ENCODE measurements at places on chromosomes 2 and 18. TPM values are rescaled to one million over a fixed set of nuclear protein-coding genes. Genes with fewer than 3 reads are reported as not detected.

NCKAP5 gene
- 3.4 TPM for total RNA-seq

DNA sequence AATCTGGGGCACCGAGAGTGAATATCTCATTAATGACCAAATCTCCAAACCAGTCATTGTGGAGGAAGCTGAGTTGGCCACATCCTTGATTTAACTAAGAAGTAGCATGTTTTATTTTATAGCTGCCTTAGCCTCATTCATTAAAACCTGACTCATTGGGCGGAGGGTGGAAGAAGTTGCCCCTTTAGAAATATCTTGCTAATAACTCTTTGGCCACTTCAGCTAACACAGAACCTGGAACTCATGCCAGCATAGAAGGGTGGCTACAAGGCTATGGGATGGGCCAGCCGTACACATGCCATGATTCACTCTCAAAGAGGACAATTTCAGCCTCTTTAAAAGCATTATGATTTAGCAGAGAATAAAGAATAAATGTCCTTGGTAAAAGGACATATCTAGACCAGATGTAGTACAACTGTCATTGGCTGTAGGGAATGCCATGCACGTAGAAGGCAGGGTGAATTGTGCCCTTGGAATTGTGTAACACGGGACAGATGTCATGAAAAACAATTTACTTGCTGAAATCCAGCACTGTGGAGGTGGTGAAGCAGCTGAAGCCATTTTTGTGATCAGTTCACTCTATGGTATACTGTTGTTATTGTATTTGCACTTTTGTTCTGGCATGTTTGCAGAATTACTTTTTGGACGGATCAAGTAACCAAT is 330.0 kb downstream of the PLCL1 start:
- DNase-seq, result no peak

SYT4 gene
- total RNA-seq, result not detected

MEP1B gene
- 0.17 TPM for total RNA-seq

NT5DC4 gene
- not detected for total RNA-seq

- DNase-seq, result no peak
Observed at GRCh38 chr2:229348128-229348527, 77.0 kb upstream of the PID1 start.

MRO gene
- total RNA-seq, result not detected

GRCh38 chr2:29765721-29766120 is 155.7 kb downstream of the ALK start:
- DNase-seq, result no peak

CNDP1 gene
- not detected for total RNA-seq

CRACDL gene
- not detected for total RNA-seq

PEX13 gene
- total RNA-seq, result 37.8 TPM

GRCh38 chr2:38933653-38934052 is 44.0 kb downstream of the ARHGEF33 start:
- no peak for DNase-seq

TMEM247 gene
- not detected for total RNA-seq

DNA sequence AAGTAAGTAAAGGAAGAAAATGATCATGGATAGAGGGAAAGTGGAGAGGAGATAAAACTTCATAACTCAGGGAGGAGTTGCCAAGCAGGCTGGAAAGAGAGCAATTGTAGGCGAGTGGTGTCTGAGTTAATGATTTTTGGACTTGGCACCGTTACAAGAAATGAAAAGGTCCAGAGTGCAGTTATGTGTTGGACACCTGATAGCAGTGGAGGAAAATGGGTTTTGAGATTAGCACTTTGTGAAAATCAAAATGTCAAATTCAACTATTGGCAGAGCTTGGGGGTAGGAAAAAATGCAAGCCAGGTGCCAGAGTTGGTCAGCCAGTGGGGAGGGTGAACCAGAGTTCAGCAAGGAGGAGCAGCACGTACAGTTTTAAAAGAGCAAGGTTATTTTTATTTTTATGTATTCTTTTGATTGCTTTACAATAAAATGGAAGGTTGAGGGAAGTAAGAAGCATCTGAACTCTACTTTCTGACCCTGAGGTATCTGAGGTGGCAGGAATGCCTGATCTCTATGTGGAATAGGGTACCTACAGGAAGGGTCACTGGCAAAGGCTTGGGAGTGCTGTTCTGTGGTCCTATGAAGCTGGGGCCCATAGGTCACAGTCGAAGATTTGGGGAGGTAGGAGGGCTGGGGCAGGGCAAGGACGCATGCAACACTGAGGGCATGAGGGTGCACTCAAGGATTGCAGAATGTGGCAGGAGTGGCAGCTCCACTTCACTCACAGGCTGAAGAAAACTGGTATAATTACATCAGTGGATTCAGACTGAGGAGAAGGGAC is 127.5 kb downstream of the CD8B2 start:
- no peak for DNase-seq

CREG2 gene
- total RNA-seq, result 5.2 TPM

DNA sequence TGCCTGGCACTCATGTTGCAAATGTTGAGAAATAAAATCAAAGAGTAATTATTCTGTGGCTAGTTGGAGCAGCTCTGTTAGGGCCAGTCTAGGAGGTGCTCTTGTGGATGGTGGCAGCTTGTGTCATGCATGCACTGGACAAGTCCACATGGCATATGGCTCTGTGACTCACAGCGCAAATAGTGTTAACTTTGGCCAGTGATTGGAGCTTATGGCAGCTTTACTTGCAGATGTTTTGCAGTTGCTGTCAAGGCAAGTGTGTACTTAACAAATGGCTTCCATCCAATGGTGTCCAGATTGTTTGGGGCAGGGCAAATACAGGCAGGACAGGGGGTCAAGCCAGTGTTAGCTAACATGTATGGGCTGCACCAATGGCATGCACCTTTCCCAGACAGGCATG is 26.1 kb upstream of the TMX3 start:
- DNase-seq, result no peak

SLC39A10 gene
- 31.9 TPM for total RNA-seq

COBLL1 gene
- 16.4 TPM for total RNA-seq

TMEM237 gene
- total RNA-seq, result 37.5 TPM

TLX2 gene
- total RNA-seq, result not detected

GRCh38 chr2:47007223-47007825 is 91.7 kb upstream of the MCFD2 start:
- no peak for DNase-seq

SP9 gene
- not detected for total RNA-seq

GRCh38 chr2:204730603-204731002 is 185.3 kb downstream of the PARD3B start:
- no peak for DNase-seq

GRCh38 chr2:10166676-10167292 is 44.2 kb downstream of the RRM2 start:
- no peak for DNase-seq

DTNA gene
- 0.34 TPM for total RNA-seq

DNA sequence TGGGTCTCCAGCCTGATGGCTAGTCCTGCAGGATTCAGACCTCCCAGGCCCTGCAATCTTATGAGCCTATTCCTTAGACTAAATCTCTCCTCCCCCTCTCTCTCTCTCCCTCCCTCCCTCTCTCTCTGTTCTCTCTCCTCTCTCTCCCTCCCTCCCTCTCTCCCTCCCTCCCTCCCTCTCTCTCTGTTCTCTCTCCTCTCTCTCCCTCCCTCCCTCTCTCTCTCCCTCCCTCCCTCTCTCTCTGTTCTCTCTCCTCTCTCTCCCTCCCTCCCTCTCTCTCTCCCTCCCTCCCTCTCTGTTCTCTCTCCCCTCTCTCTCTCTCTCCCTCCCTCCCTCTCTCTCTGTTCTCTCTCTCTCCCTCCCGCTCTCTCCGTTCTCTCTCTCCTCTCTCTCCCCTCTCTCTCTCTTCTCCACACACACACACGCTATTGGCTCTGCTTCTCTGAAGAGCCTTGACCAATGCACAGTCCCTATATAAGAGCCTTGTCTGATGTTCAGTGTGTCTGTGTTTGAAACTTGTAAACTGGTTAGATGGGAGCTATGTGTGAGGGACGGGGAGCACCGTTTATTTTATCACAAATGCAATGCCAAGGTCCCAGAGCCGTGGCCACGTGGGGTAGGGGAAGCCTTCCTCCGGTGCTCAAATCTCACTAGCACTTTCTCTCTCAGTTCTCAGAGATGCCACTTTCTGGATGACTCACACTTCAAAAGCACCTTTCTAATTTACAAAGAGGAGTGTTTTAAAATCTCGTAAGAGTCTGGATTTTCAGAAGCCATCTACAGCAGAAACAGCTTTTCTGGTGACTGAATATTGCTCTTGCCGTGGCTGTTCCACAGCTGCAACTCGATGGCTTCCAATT is 9.4 kb upstream of the PRLH start:
- DNase-seq, result no peak

DNA sequence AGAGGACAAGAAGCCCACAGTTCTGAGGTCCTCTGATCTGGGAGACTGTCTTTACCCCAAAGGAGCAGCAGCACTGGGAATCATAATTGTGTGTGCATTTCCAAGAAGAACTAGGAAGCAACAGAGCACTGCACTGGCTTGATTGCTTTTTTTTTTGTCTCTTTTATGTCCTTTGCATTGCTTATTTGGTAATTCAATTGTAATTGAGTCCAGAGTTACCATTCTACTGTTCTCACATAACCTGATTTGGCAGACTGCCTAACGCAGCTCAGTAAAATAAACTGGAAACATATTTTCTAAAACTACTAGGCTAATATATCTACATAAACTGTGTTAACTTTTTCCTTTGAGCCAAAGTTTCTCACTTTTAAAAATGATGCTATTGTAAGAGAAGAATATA is 190.3 kb upstream of the SLC8A1 start:
- no peak for DNase-seq

DNA sequence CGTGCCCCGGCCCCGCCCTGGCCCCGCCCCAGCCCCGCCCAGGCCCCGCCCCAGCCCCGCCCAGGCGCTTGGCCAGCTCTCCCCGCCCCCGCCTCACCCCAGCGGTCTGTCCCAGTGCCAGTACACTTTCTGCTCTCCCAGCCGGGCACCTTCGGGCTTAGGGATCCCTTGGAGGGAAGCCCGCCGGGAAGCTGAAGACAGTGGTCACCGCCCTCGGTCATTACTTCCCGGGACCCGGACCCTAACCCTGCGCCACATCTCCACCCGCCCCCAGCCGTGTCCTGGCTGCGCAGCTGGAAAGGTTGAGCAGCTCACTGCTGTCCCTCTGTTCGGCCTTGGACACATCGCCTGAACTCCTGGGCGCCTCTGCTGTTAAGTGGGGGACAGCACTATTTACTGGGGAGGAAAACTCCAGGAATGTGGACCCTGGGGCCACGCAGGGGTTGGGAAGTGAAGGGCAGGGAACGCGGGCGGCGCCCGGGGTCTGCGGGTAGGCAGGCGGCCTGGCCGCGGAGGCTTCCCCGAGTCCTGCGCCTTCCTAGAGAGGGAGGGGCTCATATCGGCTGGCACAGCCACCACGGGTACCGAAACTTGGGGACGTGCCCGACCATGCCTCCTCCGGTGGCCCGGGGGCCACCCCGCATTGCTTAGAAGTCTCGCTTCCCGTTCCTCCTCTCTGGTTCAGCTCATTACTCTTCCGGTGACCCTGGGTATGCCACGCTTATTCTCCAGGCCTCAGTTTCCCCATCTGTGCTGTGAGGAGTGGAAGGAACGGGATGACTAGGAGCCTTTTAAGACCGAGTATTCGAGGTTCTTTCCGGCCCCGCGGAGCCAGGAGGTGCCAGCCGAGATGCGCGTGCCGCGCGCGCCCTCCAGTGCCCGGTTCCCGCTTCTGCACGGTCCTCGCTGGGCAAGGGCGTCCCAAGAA is 121.0 kb downstream of the GYPC start:
- DNase-seq, result peak; percentile 62

CTDSP1 gene
- total RNA-seq, result 73.6 TPM

DNA sequence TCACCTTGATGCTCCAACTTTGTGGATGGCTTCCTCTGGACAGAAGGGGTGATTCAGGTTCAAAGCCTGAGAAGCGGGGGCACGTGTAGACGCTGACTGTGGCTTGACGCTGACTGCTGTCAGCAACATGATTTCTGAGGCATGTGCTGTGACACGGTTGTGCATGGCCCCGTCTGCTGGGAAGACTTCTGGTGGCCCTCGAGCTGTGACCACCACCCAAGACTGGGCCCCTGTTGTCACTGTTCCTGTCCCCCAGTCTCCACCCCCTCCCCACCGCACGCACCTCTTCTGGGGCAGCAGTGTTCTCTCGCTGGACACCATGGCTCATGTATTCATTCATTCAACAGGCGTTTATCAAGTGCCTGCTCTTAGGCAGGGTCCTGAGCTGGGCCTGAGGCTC is 245.0 kb downstream of the FAM210A start:
- no peak for DNase-seq
